Karpas-422 (cell line): ENCODE measurements at places on chromosomes 3 and 15. TPM values are rescaled to one million over a fixed set of nuclear protein-coding genes. Genes with fewer than 3 reads are reported as not detected.

Gene UPK1B
- total RNA-seq: not detected in 2 replicates

Gene RAF1
- 71.5 and 89.5 TPM in 2 replicates for total RNA-seq

Gene ITIH1
- total RNA-seq: not detected in 2 replicates

Gene C2CD4A
- not detected in 2 replicates for total RNA-seq

Gene SNTN
- not detected in 2 replicates for total RNA-seq

Gene TWF2
- total RNA-seq: 42.0 and 76.3 TPM in 2 replicates

- peak; percentile 95 for DNase-seq
- peaks cover 50% of the 10 kb centered on the region for H3K36me3 ChIP-seq
- H3K27ac ChIP-seq: peak overlapping the region; percentile 75
- H3K27me3 ChIP-seq: no peaks in the 10 kb centered on the region
- H3K4me3 ChIP-seq: no peak overlapping the region; the same call in 1 of the 2 replicates
Measured at GRCh38 chr3:52220380-52221026, 4.9 kb downstream of the TLR9 start.

GRCh38 chr3:99562138-99562537, 76.3 kb upstream of the COL8A1 start:
- H3K27ac ChIP-seq: no peak overlapping the region
- H3K27me3 ChIP-seq: no peaks in the 10 kb centered on the region
- DNase-seq: no peak
- no peaks in the 10 kb centered on the region for H3K36me3 ChIP-seq
- H3K4me1 ChIP-seq: no peaks in the 10 kb centered on the region

- no peaks in the 10 kb centered on the region for H3K36me3 ChIP-seq
- peak; percentile 31 for DNase-seq
- H3K4me1 ChIP-seq: no peaks in the 10 kb centered on the region
- no peaks in the 10 kb centered on the region for H3K27me3 ChIP-seq
Measured at GRCh38 chr3:45145223-45145622, 955 bp downstream of the CDCP1 start.

DNA sequence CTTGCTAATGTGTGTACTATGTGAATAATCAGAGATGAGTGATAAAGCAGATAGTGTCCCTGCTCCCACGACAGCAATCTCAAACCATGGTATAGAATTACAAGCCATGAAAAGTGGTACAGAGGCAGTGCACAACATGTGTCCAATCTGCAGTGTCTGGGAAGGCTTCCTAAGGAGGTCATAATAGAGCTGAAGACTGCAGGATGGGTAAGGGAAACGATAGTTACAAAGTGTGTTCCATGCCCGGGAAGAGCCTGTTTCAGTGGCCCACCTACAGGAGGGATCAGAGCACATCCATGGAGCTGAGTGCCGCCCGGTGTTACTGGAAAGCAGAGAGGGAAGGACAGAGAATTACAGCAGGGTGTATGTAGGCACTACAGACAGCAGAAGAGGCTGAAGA, 48.9 kb downstream of the PAK2 start:
- peaks cover 74% of the 10 kb centered on the region for H3K36me3 ChIP-seq
- no peaks in the 10 kb centered on the region for H3K27me3 ChIP-seq
- no peak overlapping the region for H3K4me3 ChIP-seq
- DNase-seq: no peak

DNA sequence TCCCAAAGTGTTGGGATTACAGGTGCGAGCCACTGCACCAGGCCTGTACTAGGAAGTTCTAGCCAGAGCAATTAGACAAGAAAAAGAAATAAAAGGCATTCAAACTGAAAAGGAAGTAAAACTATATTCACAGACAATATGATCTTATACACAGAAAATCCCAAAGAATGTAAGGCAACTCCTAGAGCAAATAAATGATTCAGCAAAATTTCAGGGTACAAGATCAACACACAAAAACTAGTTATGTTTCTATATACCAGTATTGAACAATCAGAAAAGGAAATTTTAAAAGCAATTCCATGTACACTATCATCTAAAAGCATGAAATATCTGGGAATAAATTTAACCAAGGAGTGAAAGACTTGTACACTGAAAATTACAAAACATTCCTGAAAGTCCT, 180.6 kb downstream of the PDE8A start:
- H3K4me3 ChIP-seq: no peak overlapping the region
- H3K27ac ChIP-seq: no peak overlapping the region
- no peaks in the 10 kb centered on the region for H3K36me3 ChIP-seq
- no peaks in the 10 kb centered on the region for H3K4me1 ChIP-seq
- H3K27me3 ChIP-seq: no peaks in the 10 kb centered on the region

- no peak overlapping the region for H3K27ac ChIP-seq
- no peak overlapping the region for H3K4me3 ChIP-seq
- no peaks in the 10 kb centered on the region for H3K27me3 ChIP-seq
- H3K36me3 ChIP-seq: no peaks in the 10 kb centered on the region
- no peak for DNase-seq
- H3K4me1 ChIP-seq: no peaks in the 10 kb centered on the region
Measured at GRCh38 chr3:112967828-112968227, 7.1 kb downstream of the CD200R1 start.

- DNase-seq: no peak
- H3K27me3 ChIP-seq: no peaks in the 10 kb centered on the region
- H3K36me3 ChIP-seq: no peaks in the 10 kb centered on the region
- H3K4me3 ChIP-seq: no peak overlapping the region
- peaks cover 4% of the 10 kb centered on the region; the same call in 1 of the 2 replicates for H3K4me1 ChIP-seq
Measured at GRCh38 chr15:50330921-50331320, 24.1 kb downstream of the GABPB1 start.

DNA sequence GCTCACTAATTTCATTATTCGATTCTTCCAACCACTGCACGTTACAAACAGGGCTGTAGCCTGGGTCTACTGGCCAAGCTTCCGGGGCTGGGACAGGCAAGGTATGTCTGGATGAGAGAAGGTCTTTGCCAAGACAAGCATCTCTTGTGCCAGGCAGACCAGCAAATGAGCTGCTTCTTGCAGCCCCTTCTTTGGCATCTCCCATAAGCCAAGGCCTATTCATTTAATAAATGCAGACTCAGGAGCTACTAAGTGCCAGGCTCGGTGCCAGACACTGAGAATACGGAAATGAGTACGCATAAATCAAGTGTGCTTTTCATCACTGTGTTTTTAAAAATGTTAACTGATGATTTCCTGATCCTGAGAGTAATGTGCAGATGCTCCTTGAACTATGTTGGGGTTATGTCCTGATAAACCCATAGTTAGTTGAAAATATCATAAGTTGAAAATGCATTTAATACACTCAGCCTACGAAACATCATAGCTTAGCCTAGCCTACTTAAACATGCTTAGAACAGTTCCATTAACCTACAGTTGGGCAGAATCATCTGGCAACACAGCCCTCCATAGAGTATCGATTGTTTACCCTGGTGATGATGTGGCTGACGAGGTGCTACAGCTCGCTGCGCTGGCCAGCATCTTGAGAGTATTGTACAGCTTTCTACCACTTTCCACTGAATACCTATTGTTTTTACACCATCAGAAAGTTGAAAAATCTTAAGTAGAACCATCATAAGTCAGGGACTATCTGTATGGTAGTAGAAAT, 135.0 kb upstream of the CTDSPL start:
- no peaks in the 10 kb centered on the region for H3K4me1 ChIP-seq
- no peak overlapping the region for H3K4me3 ChIP-seq
- no peak for DNase-seq
- no peaks in the 10 kb centered on the region for H3K36me3 ChIP-seq
- no peaks in the 10 kb centered on the region for H3K27me3 ChIP-seq
- no peak overlapping the region for H3K27ac ChIP-seq

- no peaks in the 10 kb centered on the region for H3K4me1 ChIP-seq
- H3K27me3 ChIP-seq: no peaks in the 10 kb centered on the region
Measured at GRCh38 chr15:58605931-58606530, 143.5 kb downstream of the ADAM10 start.

DNA sequence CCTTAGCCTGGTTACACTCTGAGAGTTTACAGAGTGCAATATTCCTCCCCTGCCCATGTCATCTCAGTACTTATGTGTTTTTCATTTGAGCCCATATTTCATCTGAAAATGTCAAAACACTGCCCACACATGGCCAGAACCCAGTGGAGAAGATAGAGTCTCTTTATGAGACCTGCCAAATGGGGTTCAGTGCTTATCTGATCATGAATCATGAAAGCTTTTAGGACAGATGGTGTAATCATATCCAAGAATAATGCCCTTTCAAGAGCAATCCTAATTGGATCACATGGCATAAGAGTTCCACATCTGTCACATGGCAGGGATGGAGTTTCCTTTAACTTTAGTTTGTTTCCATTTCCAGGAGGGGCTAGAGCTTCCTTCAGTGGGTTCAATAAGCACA, 77.2 kb upstream of the AGBL1 start:
- no peaks in the 10 kb centered on the region for H3K36me3 ChIP-seq
- H3K27me3 ChIP-seq: no peaks in the 10 kb centered on the region
- H3K27ac ChIP-seq: no peak overlapping the region
- H3K4me1 ChIP-seq: no peaks in the 10 kb centered on the region

GRCh38 chr3:40170395-40170794, 139.1 kb upstream of the EIF1B start:
- peak overlapping the region; percentile 59 for H3K27ac ChIP-seq
- DNase-seq: peak; percentile 72
- 0 out of 2 replicates have a peak, but pooled peaks cover 3% of the 10 kb centered on the region for H3K36me3 ChIP-seq
- H3K4me1 ChIP-seq: peaks cover 32% of the 10 kb centered on the region

DNA sequence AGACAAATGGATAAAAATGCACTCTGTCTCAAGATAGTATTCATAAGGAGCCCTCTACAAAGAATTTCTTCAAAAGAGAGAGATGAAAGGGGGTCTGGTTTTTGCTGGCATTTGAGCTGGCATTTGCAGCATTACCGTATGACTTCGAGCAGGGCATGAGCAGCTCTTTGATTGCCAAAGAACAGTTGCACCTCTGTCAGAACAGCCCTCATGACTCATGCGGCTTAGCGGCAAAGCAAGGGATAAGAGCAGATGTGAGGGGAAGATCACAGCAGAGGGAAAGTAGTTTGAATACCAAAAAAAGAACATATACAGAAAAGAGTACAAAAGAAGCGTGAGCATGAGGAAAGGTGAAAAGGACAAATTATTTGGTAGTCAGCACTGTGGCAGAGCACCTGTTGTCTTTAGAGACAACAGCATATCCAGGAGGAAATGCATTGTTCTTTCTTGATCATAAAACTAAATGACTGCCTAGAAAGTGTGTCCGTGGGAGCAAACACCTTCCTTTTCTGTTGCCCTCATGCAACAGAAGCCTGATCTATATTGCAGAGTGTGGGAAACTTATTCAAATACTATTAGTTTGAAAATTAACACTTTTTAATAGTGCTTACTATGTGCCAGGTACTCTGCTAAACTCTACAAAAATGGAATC, 80.5 kb upstream of the SLC24A5 start:
- no peak overlapping the region for H3K27ac ChIP-seq
- H3K36me3 ChIP-seq: no peaks in the 10 kb centered on the region
- H3K4me1 ChIP-seq: no peaks in the 10 kb centered on the region
- H3K4me3 ChIP-seq: no peak overlapping the region
- DNase-seq: no peak

GRCh38 chr3:52439426-52440248, 5.3 kb downstream of the SEMA3G start:
- no peak for DNase-seq
- no peaks in the 10 kb centered on the region for H3K27me3 ChIP-seq
- no peak overlapping the region for H3K4me3 ChIP-seq
- peaks cover 4% of the 10 kb centered on the region; the same call in 1 of the 2 replicates for H3K4me1 ChIP-seq
- no peaks in the 10 kb centered on the region for H3K36me3 ChIP-seq
- no peak overlapping the region for H3K27ac ChIP-seq

GRCh38 chr3:148881286-148881685, 16.2 kb downstream of the CPA3 start:
- no peaks in the 10 kb centered on the region for H3K27me3 ChIP-seq
- H3K27ac ChIP-seq: no peak overlapping the region
- DNase-seq: no peak
- H3K4me3 ChIP-seq: no peak overlapping the region
- H3K36me3 ChIP-seq: no peaks in the 10 kb centered on the region

DNA sequence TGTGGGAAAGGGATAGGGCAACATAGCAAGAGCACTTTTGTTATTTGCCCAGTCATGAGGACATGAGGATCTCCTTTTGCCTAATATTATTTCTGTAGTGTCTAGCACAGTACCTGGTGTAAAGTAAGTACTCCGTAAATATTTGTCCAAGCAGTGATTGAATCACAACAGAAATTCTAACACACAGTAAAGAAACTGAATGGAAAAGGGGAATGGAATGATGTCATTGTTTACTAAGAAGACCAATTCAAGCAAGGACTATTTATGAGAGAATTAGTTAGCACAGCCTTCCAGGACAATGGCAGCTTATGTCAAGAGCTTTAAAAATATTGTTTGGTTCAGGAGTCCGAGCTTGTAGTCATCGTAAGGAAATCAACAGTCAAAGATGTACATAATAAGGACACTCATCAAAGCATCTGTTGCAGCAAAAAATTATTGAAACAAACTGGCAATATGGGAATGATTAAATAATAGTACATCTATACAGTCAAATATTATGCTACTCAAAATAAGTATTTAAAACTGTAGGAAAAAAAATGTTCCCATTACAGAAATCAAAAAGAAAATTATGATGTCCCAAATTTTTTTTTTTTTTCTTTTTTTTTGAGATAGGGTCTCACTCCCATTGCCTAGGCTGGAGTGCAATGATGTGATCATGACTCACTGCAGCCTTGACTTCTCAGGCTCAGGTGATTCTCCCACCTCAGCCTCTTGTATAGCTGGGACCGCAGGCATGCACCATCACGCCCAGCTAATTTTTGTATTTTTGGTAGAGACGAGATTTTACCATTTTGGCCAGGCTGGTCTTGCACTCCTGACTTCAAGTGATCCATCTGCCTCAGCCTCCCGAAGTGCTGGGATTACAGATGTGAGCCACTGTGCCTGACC, 17.9 kb downstream of the CAPN7 start:
- peaks cover 13% of the 10 kb centered on the region for H3K4me1 ChIP-seq
- no peak overlapping the region for H3K4me3 ChIP-seq
- H3K27me3 ChIP-seq: no peaks in the 10 kb centered on the region
- H3K27ac ChIP-seq: no peak overlapping the region
- peaks cover 36% of the 10 kb centered on the region for H3K36me3 ChIP-seq

DNA sequence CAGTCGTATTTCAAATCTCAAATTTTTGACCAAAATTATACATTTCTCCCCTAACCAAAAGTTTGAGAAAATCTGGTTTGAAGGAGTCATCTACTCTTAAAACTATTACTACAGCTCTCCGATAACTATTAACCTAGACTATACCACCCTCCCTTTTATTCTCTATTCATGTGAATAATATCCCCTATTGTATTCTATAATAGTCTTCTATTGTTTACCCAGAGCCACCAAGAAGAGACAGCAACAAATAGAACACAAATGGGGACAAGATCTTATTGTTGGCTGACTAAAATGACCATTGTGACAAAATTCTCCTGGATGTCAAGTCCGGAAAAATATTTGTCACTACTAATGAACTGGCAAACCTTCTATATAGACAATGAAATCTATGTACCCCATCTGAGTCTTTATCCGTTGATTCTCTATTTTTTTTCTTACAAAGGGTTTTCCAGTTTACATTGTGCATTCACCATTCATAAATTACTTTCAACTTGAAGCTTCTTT, 618.0 kb downstream of the CADM2 start:
- H3K4me1 ChIP-seq: no peaks in the 10 kb centered on the region
- H3K27me3 ChIP-seq: no peaks in the 10 kb centered on the region
- no peak overlapping the region for H3K4me3 ChIP-seq
- H3K27ac ChIP-seq: no peak overlapping the region
- no peak for DNase-seq

DNA sequence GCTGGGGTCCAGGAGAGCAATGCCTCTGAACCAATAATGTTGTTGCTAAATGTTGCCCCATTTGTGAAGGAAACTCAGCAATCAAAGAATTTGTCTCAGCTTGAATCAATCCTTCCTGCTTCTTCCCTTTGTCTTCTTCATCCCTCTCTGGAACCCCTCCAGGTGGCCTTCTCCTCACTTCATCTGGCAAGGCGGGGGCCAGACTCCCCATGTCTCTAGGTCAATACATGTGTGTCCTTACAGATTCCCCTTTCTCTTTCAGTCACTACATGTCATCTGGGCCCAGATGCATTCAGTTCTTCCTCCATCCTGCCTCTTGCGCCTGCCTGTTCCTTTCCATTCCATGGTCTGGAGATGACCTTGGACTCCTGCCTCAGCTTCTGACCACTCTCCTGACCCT, 8.0 kb upstream of the LTF start:
- no peak overlapping the region for H3K4me3 ChIP-seq
- no peak overlapping the region for H3K27ac ChIP-seq
- no peak for DNase-seq
